Stimulated activated CD4-positive, alpha-beta T cell treated with anti-CD3 and anti-CD28 coated beads, Interleukin-1b, Interleukin-23, amount 100 ng/mL, for 48 hours (primary cell): ENCODE measurements at places on chromosomes 13 and 19.

- no peak for DNase-seq
These were observed 71.2 kb downstream of the GNG7 start for GRCh38 chr19:2631213-2631821.

DNA sequence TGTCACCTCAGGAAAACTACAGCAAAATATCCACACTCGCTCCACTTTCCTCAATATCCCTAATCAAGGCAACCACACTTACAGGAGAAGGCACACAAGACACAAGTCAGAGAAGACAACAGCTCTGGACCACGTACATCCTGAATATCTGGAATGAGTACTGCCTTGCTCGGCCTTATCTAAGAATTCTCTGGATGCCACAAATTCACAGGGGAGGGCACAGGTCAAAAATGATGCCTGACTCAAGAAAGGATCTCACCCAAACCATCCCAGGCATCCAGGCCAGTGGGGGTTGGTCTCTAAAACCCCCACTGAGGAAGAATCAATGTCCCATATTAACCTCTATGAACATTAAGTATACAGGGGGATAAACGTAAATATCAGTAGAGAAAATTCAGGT lies 29.9 kb downstream of the ATP7B start:
- DNase-seq = no peak

GRCh38 chr19:56132316-56132822 lies 8.7 kb upstream of the ZNF444 start:
- DNase-seq = no peak

GRCh38 chr19:49679771-49680413 lies 2.8 kb downstream of the PRMT1 start:
- no peak for DNase-seq

GRCh38 chr13:28576067-28576466 lies 81.1 kb upstream of the FLT1 start:
- DNase-seq = no peak

GRCh38 chr13:36875961-36876360 lies 44.1 kb downstream of the SMAD9 start:
- DNase-seq = no peak

GRCh38 chr19:33496038-33496895 lies 25.3 kb downstream of the PEPD start:
- no peak for DNase-seq

GRCh38 chr19:6826281-6826920 lies 53.9 kb downstream of the VAV1 start:
- DNase-seq = no peak

- no peak for DNase-seq
These were observed 134.1 kb upstream of the RXFP2 start for GRCh38 chr13:31605076-31605860.

DNA sequence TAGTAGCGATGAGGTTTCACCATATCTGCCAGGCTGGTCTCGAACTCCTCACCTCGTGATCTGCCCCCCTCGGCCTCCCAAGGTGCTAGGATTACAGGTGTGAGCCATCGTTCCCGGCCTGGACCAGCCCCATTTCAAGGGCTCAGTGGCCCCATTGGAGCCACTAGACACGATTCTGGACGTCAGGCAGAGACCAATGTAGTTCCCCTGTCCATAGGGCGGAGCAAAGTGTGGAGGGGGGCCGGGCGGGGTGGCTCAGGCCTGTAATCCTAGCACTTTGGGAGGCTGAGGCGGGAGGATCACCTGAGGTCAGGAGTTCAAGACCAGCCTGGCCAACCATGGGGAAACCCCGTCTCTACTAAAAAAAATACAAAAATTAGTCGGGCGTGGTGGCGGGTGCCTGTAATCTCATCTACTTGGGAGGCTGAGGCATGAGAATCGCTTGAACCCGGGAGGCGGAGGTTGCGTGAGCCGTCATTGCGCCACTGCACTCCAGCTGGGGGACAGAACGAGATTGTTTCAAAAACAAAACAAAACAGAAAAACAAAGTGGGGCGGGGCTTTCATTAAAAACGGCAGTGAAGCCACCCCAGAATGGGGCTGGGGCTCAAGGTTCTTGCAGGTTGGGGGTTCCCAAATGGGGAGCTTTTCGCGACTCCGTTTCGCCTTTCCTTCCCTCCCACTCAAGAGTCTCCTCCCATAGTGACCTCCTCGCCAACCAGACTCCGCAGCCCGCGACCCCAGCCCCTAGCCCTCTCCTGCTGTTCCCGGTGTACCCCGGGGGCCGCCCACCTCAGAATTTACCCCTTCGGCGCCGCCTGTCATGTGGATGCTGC lies 758 bp upstream of the TECR start:
- DNase-seq = no peak

GRCh38 chr13:98706446-98707110 lies 45.9 kb downstream of the SLC15A1 start:
- no peak for DNase-seq

GRCh38 chr19:41206926-41207750 lies 11.9 kb upstream of the AXL start:
- no peak for DNase-seq

GRCh38 chr19:35592226-35592625 lies 6.3 kb downstream of the PMIS2 start:
- DNase-seq = no peak

DNA sequence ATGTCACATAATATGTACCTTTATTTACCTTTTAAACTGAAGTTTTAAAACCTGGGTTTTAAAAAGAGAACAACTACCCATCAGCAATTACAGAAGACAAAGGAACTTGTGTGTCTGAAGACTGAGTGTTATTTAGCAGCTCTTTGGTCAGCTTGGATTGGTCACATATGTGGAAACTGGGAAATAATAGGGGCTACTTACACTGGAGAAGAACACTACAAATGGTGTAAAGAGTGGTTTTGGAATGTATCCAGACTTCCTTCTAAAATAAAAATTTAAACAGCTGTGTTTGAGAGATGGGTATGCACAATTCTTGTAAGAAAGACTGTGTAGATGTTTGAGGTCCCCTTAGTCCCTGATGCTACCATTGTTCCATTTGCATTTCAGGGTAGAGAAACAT lies 13.3 kb downstream of the TNFRSF19 start:
- DNase-seq = no peak

GRCh38 chr13:26914624-26915023 lies 154.0 kb upstream of the GPR12 start:
- no peak for DNase-seq
